ENCODE measurements at places on chromosomes 1 and 21.

- DNase-seq: no peak
Observed at GRCh38 chr1:16006552-16007485, 2.8 kb downstream of the SRARP start.

DNA sequence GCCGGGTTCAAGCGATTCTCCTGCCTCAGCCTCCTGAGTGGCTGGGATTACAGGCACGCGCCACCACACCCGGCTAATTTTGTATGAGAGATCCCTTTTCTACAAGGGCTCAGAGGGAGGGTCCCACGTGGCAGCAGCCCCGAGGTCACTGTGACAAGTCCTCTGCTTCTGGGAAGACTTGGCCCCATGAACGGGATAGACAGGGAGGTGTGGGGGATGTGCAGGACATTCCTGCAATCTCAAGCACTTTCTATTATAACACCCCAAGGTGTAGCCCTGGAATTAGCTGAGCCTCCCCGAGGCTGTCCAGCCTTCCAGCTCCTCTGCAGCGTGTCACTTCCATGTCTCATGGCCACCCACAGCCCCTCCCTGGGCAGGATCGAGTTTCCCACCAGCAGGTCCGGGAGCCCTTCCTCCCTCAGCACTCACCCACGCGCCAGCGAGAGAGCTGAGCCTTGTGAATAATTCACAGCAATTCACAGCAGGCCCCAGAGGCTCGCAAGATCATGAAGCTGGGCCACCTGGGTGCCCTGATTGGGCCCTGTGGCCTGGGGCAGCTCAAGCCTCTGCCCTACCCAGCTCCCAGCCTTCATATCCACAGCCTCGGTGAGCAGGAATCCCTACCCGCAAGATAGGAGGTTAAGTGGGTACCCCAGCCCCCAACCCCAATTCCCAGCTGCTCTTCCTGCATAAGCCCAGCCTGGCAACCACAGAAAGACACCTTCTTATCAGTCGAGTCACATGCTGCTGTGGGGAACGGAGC is 22.8 kb upstream of the RNU1-4 start:
- peak; percentile 14 for DNase-seq

- DNase-seq: no peak
Observed at GRCh38 chr1:203199816-203200571, 13.5 kb upstream of the CHI3L1 start.

DNA sequence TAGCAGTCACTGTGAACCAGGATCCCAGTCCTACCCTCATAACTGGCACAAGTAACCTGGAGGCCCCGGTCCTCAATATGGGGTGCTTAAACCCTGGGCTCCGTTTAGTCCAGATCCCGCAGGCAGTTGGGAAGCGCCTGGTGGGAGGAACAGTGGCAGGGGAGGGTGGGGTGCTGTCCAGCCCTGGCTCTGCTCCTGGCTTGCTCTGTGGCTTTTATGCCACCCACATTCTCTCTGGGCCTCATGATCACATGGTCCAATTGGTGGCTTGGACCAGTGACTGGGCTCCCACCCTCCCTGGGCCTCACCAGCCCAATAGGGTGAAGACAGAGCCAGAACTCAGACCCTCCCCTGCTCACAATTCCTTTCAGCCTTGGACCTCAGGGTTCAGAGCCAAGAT is 2.9 kb downstream of the CD164L2 start:
- no peak for DNase-seq

DNA sequence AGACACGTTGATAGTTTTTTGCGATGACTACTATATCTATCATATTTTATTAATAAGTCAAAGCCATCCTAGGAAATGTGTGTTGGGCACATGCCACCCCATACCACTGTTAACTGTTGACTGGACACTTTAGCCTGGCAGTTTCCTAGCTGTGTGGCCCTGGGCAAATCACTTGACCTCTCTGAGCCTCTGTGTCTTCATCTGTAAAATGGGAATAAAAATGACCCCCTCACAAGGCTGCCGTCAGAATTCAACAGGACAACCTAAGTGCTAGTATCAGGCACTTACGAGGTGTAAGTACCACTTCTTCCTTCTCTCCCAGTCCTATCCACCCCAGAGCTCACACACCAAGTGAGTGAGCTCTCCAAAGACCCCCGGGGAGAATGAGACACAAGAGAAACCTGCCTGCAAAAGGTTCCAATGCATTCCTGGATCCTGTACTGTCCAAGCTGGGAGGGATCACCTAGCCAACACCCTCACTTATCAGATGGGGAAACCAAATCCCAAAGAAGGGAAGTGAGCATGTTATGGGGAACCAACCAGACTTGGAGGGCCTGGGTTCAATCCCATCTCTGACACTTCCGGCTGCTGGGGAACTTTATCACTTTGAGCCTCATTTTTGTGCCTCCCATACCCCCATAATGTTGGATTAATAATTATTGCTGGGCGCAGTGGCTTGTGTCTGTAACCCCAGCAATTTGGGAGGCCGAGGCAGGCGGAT is 24.9 kb downstream of the HSPG2 start:
- no peak for DNase-seq

GRCh38 chr21:41957991-41958766 is 4.4 kb upstream of the C2CD2 start:
- no peak for DNase-seq

GRCh38 chr1:183676586-183677189 is 23.6 kb upstream of the APOBEC4 start:
- DNase-seq: no peak

DNA sequence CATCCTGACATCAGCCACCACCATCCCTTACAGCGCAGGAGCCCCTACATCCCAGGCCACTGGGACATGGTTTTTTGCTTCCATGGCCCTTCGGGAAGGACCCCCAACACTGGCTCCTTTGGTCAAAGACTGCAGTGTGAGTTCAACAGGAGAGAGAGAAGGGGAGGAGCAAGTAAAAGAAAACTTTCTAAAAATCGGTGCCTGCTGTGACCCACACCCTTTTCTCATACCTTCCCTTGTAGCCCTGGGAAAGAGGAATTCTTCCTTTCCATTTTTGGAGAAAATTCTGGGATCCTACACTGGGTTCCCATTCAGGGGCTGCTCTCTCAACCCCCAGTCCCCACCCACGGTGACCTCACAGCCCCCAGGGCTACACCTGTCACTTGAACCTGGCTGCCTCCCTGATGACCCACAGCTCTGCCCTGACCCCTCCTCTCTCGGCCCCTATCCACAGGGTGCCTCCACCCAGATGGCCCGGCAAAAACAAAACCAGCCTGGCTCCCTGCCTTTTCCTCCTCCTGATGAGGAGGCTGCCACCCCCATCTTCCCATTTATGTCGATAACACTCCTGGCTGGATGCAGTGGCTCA is 7.6 kb downstream of the PADI4 start:
- DNase-seq: no peak

DNA sequence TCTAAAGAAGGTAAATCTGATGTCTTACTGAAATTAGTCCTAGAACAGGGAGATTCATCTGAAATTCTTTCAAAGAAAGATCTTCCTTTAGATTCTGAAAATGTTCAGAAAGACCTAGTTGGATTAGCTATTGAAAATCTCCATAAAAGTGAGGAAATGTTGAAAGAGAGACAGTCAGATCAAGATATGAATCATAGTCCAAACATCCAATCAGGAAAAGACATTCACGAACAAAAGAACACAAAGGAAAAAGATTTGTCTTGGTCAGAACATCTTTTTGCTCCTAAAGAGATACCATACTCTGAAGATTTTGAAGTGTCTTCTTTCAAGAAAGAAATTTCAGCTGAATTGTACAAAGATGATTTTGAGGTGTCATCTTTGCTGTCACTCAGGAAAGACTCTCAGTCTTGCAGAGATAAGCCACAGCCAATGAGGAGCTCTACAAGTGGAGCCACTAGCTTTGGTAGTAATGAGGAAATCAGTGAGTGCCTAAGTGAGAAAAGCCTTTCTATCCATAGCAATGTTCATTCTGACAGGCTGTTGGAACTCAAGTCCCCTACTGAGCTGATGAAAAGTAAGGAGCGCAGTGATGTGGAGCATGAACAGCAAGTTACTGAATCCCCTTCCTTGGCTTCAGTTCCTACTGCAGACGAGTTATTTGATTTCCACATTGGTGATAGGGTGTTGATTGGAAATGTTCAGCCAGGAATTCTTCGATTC is 61.6 kb upstream of the QSOX1 start:
- DNase-seq: no peak

GRCh38 chr21:44265734-44266270 is 4.1 kb upstream of the DNMT3L start:
- no peak for DNase-seq

DNA sequence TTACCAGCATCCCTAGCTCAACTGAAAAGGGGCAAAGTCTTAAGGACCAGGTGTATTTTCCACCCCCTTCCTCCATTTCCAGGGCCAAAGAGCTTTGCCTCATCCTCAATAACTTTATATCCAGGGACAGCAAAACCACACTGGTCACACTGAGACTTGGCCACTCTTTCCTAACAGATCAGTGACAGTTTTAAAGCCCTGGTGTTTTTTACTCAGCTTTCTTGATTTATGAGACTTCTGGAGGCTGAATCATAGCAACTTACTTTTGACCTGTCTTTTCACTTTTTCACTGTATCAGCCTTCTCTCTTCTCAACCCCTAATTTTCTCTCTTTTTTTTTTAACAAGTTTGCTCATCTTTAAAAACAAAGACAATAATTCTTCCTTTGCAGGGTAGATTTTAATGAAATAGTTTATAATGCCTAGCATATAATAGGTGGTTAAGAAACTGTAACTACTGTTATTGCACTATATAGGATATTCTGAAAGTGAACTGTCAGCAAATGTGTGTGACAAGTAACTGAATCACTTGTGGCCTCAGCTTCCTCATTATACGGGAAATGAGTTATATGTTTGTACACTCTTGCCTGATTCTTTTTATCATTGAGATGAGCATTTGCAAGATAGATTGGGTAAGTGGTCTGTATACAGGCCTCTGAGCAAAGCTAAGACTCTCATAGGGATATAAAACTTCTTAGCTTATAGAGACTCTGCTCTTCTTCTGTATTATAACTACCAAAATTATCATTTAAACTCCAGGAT is 19.7 kb upstream of the DYNLT5 start:
- no peak for DNase-seq

GRCh38 chr1:160795951-160796383 is at the start of gene LY9:
Gene LY9 (plus strand): TSS chr1:160796174. CDS start chr1:160796188, 14 bp downstream.
- peak; percentile 88 for DNase-seq

- no peak for DNase-seq
Observed at GRCh38 chr1:231046730-231047395, 6.8 kb upstream of the FAM89A start.

GRCh38 chr1:119549719-119550132 is 42.7 kb downstream of the HSD3B1 start:
- peak; percentile 17 for DNase-seq

DNA sequence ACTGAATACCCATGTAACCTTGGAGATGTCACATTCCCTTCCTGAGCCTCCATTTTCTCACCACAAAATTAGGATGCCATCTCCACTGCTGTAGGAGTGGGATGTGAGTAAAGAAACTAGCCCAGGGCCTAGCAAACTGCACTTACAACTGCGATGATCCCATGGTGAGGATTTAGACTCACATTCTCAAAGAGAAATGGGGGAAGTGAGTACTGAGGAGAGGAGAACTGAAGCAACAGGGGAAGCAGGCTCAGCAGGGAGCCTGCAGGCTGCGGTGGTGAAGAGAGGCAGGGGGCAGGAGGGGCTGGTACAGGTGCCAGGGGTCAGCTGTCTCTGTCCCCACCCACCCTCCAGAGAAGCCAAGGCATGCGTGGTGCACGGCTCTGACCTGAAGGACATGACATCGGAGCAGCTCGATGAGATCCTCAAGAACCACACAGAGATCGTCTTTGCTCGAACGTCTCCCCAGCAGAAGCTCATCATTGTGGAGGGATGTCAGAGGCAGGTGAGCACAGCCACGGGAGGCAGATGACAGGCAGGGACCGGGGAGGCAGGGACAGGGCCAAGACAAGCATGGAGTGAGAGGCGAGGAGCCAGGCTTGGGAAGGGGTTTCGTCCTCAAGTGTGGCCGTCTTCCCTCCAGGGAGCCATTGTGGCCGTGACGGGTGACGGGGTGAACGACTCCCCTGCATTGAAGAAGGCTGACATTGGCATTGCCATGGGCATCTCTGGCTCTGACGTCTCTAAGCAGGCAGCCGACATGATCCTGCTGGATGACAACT is 16.4 kb upstream of the ATP1A4 start:
- no peak for DNase-seq

- no peak for DNase-seq
Observed at GRCh38 chr1:245395680-245396079, 240.9 kb downstream of the KIF26B start.

GRCh38 chr1:162422662-162423375 is 10.9 kb upstream of the SH2D1B start:
- DNase-seq: no peak

GRCh38 chr1:156508205-156508954 is 7.8 kb upstream of the MEF2D start:
- DNase-seq: no peak

DNA sequence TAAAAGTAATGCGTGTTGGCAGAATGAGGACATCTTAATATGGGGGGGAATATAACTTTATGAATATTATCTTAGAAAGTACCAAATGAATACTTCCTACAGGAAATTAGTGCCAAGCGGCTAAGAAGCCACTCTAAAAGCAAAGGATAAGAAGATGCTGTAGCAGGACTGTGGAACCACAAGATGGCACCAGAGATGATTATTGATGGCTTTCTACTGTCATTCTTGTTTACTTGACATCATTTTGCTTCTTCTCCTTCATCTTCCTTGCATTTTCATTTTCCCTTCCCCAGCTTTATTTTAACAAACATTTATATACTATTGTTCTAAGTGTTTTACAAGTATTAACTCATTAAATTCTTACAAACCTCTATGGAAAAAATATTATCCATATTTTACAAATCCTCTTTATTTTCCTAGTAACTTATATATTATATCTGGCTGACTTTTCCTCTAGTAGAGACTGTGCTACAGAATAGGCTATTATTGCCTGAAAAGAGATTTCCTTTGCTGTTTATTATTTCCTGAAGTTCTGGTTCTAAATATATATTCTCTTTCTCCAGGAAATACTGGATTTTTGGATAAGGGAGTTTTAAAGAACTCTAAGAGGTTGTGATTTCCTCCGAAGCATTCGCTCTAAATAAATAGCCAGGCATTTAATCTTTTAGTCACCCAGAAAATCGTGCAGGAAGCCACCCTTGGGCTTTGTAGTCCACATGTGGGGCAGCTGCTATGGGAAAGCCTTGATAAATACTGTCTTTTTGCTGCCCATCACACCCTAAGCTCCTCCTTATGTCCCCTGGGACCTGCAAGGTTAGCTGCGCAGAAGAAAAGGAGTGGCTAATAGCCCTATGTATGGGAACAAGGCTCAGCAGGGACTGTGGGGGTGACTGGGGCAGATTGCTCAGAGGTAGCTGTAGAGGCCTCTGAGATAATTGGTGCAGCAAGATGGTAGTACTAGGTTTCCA is 69.8 kb downstream of the TPR start:
- no peak for DNase-seq

- no peak for DNase-seq
Observed at GRCh38 chr1:24514946-24515345, 12.3 kb downstream of the RCAN3 start.

DNA sequence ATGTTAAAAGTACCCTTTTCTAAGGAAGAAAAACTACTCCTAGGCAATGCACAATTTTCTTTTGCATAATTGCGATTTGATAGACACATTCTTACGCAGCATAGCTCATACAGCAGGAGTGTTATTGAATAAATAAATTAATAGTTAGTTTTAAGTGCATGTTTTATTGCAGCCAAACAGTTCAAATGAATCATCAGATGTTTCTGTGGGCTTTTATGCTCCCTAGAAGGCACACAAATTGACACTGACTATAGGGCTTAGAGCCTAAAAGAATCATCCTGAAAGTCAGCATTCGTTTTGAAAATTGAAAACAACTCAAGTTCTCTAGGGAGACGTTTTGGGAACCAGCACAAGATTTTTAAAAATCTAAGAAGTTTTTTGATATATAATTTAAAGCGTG is 411.9 kb downstream of the HLX start:
- no peak for DNase-seq

Measured in activated CD4-positive, alpha-beta memory T cell treated with anti-CD3 and anti-CD28 coated beads, Interleukin-2, amount 10 ng/mL, durations not matched to agents 7 days and 5 days (primary cell).